ENCODE measurements at places on chromosomes 1 and 21.

GRCh38 chr1:202249846-202250245 is 56.2 kb downstream of the LGR6 start:
- no peak for DNase-seq

DNA sequence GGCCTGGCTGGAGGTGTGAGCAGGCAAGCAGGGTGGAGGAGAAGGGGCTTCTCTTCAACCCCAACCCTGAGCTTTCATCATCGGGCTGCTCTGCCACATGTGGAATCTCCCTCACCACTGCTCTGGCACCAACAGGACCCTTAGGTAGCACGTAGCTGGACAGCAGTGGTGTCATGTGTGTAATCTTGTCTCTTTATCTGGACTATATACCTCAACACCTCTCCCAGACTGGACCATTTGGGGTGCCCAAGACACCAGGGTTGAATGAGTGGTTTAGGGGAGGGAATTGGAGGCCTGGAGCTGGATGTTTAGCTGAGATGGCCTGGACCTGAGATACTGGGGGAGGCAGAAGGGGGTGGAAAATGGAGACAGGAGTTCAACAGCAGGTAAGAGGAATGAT is 63.0 kb downstream of the UBE2T start:
- no peak for DNase-seq

DNA sequence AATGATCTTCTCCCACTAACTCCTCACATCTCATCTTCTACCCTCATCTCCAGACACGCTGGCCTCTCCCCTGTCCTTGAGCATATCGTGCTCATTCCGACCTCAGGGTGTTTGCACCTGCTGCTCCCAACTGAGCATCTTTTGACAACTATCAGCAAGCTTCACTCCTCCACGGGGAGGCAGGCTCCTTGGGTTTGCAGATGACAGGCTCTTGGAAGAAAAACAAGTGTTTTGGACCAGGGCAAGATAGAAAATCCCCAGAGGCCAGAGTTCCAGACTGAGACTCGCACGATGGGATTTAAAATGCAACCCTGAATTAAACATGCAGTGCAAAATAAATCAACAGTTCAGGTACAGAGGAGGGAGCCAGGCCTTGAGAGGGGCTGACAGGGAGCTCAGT is 246.7 kb downstream of the PTPRU start:
- no peak for DNase-seq

- no peak for DNase-seq
Measured at GRCh38 chr1:235835226-235835625, 31.5 kb downstream of the LYST start.

DNA sequence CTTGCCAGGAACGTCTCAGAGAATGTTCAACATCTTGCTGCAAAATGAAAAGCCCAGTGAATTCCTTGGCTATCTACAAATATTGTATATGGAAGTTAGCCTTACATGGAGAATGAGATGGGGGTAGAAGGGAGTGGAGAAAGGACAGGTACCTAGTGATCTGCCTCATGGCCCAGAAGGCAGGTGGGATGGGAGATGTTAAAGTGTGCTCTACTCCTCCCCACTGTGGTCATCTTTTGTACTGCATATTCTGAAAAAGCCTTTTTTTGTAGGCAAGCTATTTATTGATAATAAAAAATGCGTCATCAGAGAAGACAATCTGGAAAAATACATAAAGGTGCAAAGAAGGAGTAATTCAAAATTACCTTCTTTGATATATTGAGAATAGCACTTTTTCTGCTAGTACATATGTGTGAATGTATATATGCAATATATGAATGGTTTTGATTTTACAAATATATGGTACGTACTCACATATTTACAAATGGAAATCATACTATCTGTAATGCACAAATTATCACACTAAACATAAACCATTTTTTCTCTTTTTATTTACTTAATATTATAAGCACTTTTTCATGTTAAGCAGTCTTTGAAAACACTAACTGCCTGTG is 19.1 kb upstream of the SLC5A9 start:
- no peak for DNase-seq

DNA sequence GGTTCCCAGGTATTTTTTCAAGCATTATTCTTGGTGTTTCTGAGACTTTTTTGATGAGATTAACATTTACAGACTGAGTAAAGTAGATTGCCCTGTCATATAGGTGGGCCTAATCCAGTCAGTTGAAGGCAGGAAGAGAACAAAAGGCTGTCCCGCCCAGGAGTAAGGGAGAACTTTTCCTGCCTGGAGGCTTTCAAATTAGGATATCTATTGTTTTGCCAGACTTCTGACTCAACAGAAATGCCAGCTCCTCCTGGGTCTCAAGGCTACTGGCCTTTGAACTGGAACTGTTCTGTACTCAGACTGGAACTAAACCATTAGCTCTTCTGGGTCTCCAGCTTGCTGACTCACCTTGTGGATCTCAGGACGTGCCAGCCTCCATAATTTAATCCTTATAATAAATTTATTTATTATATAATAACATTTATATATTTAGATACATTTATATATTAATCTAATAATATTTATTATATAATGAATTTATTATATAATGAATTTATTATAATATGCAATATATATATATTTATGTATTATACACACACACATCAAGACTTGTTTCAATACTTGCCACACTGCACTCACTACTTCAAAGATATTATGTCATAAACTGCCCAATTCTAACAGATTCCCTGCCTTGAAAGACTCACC is 510.8 kb upstream of the B3GALT2 start:
- DNase-seq = no peak

DNA sequence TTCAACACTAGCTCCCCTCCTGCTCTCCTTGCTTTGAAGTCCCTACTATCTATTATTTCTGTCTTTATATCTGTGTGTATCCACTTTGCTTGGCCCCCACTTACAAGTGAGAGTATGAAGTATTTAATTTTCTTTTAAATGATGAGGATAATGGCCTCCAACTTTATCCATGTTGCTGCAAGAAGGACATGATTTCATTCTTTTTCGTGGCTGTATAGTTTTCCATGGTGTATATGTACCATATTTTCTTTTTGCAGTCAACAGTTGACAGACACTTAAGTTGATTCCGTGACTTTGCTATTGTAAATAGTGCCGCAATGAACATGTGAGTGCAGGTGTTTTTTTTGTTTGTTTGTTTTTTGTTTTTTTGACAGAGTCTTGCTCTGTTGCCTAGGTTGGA is 365.6 kb downstream of the ZP4 start:
- DNase-seq = no peak

DNA sequence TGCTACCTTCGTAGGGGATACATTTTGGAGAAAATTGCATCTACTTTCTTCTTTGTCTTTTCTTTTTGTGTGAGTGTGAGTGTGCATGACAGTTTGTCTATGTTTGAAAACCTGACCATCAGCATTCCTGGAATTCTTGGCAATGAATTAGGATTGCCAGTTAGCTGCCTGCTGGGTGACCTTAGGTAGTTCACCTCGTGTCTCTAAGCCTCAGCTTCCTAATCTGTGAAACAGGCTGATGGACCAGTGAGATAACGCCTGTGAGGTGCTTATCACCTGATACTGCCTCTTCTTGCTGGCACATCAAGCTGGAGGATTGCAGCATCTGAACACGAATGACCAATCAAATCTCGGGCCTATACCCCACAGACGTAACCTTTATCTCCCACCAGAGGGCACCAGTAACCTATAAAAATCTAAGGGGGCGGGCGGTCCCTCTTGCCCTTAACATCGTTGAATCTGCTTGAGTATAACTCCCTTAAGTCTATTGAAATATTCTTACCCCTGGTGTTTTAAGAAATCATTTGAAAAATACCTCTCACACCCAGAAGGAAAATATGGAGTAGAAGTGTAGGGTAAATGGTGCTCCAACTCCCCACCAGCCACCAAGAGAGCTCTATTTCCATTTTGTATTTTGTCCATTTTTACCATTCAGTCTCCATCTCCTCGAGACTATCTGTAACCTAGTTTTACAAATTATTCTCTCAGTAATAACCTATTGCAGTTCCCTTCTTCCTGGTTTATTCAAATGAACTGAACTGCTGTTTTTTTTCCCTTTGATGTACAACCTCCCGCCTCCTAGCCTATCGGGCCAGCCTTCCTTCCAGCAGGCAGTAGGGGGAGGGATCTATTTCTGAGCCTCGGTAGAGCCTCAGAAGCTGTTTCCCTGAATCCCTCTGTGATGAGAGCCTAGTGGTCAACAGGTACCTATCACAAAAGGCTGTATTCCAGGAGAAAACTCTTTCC is 49.7 kb downstream of the MDM4 start:
- peak; percentile 14 for DNase-seq

DNA sequence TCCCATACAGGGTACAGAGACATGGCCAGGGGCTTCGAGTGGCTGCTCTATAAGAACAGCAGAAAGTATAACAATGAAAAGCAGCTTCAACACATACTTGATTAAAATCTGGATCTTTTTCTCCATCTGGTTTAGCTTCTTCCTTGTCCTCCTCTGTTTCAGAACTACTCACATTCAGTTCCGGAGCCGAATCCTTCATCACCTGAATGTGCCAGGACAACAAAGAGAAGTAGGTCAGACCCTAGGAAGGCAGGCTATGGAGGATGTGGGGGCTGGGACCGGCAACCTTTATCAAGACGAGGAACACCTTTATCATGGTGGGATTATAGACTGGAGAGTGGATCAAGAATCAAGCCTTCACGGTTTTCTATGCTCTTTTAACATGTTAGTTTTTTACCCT is 32.2 kb upstream of the RAP1GAP start:
- no peak for DNase-seq

DNA sequence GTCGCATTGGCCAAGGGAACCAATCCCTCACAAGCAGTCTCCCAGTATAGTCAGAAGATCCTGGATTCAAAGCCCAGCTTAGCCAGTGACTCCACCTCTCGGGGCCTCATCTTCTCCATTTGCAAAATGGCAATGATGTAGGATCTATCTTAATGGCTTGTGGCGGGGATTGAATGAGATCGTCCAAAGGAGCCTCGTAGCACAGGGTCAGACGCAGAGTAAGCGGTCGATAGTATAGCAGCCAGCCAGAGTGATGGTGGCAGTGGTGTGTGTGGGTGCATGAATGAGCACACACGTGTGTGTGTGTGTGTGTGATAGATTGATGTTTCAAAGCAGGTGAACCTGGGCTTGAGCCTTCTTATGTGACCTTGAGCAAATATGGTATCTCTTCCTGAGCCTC is 79.8 kb upstream of the WNT4 start:
- DNase-seq = no peak

DNA sequence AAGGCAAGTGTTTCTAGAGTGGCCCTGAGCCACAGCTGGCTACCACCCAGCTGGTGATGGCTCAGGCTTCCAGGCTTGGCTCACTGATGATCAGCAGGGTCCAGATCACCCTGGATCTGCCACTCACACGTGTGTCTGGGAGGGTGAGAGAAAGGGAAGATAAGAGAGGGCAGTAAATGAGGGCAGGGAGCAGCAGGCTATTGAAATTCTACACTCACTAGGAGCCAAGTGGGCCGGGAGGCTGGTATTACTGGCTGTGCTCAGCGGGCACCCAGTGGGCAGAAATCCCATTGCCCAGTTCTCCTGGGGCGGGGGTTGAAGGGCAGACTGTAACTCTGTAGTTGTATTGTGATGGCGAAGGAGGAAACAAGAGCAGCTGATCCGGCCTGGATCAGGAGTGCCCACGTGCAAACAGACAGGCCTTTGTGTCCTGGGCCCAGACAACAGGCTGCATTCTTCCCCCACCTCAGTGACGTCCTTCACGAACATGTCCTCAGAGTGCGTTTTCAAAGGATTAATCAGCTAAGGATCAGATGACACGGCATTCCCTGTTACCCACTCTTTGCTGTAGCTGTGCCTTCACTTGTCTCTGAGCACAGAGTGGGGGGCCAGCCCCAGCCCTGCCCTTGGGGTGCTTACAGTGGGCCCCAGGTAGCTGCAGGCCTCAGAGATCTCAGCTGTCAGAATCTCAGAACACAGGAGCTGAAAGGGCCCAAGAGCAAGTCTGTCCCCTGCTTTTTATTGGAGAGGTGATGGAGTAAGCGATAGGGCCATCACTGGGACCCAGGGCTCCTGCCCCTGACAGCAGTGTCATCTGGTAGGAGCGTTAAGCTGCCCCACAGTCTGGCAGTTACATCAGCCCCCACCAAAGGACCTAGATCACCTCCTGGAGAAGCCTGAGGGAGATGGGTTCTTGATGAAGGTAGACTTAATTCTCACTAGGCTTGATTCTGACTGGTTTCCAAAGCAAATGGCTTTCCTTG is 60.5 kb downstream of the ATP1A1 start:
- DNase-seq = no peak

DNA sequence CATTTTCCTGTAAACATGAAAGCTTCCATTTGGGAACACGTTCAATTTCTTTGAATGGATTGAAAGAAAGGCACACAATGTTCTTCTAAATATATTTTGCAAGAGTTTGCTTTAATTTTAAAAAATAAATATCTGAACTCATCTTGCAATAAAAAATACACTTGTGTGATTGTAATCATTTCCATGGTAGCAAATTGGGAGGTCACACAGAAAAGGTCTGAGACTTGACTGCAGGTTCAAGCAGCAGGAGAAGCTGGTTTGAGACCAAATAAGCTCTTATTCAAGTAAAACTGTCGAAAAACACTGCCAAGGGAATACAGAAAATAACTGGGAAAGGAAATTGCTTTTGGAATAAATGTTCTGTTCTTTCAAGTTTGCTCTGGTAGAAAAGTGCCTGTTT is 498.9 kb downstream of the ADGRL2 start:
- DNase-seq = no peak
